AG10803 (cell line): ENCODE measurements at places on chromosomes 4 and X.

DNA sequence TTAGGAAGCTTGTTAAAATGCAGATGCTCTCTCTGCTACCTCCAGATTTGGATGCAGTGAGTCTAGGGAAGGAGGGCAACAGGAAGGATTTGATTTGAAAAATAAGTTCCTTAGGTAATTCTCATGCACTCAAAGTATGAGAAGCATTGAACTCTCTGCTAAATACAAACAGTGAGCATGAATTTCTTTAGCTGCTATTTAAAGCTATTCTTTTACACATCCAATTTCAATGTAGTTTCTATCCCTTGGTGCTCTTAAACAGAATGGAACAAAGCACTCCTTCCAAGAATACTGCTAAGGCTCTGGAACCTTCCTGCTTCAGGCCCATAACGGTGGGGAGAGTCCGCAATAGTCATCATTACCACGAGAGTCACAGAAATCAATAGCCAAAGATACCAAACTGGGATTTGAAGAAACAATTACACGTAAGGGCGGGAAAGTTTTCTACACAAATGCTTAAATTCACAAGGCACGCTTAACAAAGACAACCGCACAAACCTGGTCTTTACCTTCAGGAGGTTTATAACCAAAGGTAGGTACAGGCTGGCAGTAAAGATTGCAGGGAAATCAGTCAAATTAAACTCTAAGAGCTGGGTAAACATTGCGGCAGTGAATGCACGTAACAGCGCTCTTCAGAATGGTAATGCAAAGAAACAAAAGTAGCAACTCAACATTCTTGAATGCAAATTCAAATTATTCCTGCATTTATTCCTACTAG is 123.2 kb upstream of the NAP1L5 start:
- no peak for DNase-seq

DNA sequence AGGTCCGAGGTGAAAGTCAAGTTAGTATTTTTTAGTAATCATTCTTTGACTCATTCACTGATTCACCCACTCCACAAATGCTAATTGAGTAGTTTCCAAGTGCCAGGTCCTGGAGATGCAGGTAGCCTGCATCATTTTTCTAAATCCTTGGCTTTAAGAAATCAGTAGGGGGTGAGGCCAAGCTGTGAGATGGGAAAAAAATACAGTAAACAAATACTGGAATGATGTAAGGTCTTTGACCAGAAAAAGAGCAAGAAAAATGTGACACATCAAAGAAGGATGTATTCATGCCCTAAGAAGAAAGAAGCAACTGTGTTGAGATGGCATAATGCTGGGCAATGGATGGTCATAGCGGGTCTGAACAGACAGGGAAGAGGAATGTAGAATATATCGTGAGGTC is 1386.6 kb downstream of the PCDH7 start:
- DNase-seq: no peak

DNA sequence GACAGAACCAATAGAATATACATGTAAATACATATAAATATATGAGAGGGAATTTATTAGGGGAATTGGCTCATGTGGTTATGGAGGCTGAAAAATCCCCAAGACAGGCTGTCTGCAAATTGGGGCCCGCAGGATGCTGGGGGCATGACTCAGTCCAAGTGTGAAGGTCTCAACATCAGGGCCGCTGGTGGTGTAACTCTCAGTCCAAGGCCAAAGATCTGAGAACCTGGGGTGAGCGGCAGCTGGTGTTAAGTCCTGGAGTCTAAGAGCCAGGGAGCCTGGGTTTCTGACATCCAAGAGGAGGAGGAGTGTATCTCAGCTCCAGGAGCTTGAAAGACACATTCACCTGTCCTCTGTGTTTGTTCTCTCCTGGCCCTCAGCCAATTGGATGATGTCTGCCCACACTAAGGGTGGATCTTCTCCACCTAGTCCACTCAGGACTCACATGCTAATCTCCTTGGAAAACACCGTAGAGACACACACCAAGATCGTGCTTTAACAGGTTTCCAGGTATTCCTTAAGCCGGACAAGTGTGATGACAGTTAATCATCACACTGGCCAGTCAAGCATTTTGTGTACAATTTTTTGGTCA is 28.9 kb downstream of the TIGD2 start:
- no peak for DNase-seq

GRCh38 chr4:120672076-120672475 is 250.4 kb downstream of the PRDM5 start:
- no peak for DNase-seq
